ENCODE measurements at places on chromosomes 1 and 21.

DNA sequence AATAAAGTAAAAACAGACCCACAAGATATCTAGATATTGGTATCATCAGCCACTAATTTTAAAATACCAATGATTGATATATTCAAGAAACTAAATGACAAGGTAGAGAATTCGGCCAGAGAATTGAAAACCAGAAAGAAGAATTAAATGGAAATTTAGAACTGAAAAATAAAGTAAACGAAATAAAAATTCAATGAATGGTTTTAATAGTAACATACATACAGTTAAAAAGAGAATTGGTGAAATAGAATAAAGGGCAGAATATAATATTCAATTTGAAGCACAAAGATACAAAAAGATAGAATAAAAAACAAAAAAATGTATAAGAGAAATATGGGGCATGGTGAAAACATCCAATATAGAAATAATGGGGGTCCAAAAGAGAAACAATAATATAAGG, 64.0 kb upstream of the GUCA2B start:
- no peak overlapping the region for H3K4me3 ChIP-seq
- no peak for DNase-seq
- no peak overlapping the region for H3K27ac ChIP-seq
- no peaks in the 10 kb centered on the region for H3K27me3 ChIP-seq

DNA sequence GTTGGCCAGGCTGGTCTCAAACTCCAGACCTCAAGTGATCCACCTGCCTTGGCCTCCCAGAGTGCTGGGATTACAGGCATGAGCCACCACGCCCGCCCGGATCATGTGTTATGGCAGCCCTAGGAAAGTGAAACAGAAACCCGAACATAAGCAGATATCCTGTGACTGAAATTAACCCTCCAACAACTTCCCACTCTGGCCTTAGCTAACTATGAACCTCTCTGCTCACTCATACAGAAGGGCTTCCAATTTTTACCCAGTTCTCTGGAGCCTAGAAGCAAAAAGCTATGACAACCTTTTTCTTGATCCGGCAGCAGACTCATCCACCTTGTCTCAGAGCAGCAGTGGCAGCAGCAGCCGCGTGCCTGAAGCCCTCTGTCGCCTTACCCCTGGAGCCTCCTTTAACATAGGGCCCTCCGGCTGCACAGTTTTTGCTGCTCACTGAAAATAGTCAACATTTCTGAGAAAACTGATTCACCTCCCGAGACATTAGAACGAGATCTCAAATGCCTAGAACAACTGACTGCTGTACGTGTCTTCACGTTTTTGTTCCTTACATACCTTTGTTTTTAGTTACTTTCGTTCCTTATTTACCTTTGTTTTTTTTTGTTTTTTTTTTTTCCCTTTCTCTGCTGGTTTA, 9.3 kb downstream of the CBR1 start:
- no peak overlapping the region for H3K4me3 ChIP-seq
- peaks cover 4% of the 10 kb centered on the region for H3K4me1 ChIP-seq
- peak; percentile 53 for DNase-seq
- H3K27me3 ChIP-seq, result no peaks in the 10 kb centered on the region
- peak overlapping the region; percentile 9 for H3K27ac ChIP-seq

DNA sequence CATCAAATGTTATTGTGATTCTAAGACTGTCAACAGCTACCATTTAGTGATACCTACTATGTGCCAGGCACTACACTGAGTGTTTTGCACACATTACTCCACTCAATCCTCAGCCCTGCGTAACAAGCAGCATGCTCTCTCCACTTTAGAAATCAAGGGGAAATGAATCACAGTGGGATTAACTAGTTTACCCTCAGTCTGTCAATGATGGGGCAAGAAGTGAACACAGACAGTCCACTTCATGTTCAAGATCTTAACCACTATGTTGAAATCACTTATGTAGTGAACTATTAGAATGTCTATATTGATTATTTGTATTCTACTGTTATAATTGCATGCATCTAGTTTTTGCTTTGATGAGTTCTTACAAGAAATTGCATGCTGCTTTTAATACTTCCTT, 165.3 kb downstream of the LTN1 start:
- H3K4me3 ChIP-seq, result no peak overlapping the region
- DNase-seq, result no peak
- no peaks in the 10 kb centered on the region for H3K36me3 ChIP-seq
- H3K27me3 ChIP-seq, result no peaks in the 10 kb centered on the region
- H3K27ac ChIP-seq, result peak overlapping the region; percentile 43
- H3K4me1 ChIP-seq, result no peaks in the 10 kb centered on the region

- H3K4me3 ChIP-seq, result no peak overlapping the region
- peak; percentile 90 for DNase-seq
- peak overlapping the region; percentile 98 for H3K27ac ChIP-seq
- no peaks in the 10 kb centered on the region for H3K27me3 ChIP-seq
- no peaks in the 10 kb centered on the region for H3K36me3 ChIP-seq
These were observed 5.1 kb upstream of the CDC42BPA start for GRCh38 chr1:227323171-227323966.

Measured in stomach (tissue), 19 donors.